Cardiac muscle cell (in vitro differentiated cells and primary cell): ENCODE measurements at places on chromosomes 5 and 9.

DNA sequence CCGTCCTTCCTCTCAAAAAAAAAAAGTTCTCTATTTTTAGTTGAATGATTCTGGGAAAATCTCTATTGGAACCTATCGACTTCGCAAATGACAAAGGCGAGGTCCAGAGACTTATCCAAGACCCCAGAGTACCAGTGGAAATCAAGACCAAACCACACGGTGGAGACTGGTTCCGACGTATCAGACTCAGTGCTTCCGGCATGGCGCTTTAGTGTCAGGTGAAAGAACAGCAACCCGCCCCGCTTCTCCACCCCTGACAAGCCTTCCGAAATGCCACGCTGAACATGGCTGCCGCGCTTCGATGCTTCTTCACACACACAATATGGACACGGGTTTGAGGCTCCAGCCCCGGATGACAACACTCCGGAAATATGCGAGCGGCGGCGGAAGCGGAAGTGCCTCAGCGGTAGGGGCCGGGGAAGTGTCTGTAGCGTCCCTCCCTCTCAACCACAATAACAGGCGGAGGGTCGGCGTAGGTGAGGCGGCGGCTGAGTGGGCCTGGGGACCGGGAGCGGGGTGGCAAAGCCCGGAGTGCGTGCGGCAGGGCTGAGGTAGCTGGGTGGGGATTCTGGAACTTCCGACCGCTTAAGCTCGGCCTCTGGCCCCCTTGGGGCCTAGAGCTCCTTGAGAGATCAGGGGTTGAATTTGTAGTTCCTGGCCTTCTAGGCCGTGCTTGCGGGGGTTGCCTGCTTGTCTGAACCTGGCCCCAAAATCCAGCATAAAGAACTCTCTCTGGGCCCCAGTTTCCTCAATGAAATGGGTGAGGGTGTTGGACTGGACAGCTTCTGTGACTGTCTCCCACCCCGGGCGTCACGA, at the start of gene FBXO38:
FBXO38 (plus strand) TSS at position 395 of the 816 bp plus-strand sequence. CDS start 10,819 bp downstream, outside the sequence.
- peak; percentile 98 for DNase-seq

GRCh38 chr9:72542917-72543316, 21.5 kb downstream of the TMC1 start:
- no peak for DNase-seq

DNA sequence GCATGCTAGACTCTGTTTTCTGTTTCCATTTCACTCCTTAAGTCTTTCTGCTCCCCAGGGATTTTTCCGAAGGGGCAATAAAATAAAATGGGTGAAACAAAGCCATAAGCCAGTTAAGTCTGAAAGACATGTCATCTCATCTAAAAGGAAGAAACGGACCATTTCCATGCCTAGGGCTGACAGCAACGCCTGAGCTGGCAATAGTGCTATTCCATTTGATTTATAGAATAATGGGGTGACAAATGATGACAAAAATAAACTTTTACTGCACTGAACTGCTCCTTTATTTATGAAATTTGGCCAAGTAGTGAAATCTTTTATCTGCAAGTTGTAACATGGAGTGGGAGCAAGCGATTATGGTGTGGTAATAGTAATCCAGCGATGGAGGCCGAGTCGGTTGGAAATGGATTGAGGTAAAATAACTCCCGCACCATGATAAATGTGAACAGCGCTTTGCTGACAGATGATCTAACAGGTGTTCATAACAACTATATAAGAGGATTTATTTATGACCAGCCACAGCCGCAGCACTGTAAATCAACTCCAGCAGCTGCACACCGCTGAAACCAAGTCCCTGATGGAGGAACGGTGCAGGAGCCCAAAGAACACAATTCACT, 219.8 kb upstream of the TBCA start:
- no peak for DNase-seq

DNA sequence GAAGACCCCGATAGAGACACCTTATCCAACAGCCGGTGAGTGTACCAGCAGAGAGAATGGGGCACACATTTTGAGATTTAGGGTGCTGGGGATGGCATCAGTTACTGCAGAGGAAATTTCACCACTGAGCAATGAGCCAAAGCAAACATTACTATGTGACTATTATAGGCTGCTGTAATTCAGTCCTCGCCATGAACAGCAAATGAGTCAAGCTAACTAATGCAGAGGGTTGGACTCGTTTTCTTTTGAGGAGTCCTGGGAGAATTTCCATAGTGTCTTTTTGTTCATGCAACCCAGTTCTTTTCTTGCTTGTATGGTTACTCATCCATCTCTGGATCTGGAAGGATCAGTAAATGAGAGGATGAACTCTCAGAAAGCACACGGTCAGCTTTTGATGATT, 323.8 kb downstream of the PSAT1 start:
- DNase-seq = no peak

- DNase-seq = no peak
These were observed 43.4 kb downstream of the ERBIN start for GRCh38 chr5:65969539-65970393.

GRCh38 chr5:62698756-62699155, 120.1 kb downstream of the LRRC70 start:
- no peak for DNase-seq

- DNase-seq = no peak
These were observed 144.7 kb downstream of the APBA1 start for GRCh38 chr9:69527454-69527853.

GRCh38 chr9:114261026-114261425, 61.9 kb upstream of the ORM1 start:
- no peak for DNase-seq

- DNase-seq = no peak
These were observed 424.0 kb downstream of the SH3GL2 start for GRCh38 chr9:18002718-18003438.

- DNase-seq = no peak
These were observed 5.0 kb upstream of the TEX48 start for GRCh38 chr9:114687034-114687433.

DNA sequence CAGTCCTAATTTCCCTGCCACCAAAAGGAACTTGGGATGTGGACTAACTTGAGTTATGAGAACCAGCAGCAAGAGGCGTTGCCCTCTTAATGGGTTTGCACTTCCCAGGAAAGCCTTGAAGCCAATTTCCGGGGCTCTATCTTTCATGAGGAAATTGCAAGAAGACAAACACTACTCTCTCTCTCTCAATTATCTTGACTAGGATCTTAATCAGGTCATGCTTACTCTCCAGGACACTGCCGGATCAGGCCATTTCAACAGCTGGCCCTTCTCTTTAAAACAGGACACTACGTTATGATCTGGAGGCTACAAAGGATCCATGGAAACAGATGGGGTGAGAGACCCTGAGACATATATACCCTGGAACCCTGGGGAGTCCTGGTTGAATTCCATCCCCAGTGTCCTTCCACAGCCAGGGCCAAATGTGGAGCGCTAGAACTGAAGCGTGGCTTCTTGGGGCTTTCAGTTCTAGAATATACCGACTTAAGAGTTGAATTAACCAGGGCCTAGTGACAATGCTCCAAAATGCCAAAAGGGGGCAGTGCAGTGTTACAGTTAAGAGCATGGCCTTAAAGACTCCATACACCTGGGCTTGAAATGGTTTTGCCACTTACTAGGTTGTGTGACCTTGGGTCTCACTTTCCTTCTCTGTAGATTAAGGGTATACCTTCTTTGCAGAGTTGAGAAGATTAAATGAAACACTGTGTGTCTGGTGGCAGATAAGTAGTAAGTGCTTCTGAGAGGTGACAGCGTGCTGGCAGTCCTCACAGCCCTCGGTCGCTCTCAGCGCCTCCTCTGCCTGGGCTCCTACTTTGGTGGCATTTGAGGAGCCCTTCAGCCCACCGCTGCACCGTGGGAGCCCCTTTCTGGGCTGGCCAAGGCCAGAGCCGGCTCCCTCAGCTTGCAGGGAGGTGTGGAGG, 21.1 kb downstream of the FAM219A start:
- peak; percentile 90 for DNase-seq

DNA sequence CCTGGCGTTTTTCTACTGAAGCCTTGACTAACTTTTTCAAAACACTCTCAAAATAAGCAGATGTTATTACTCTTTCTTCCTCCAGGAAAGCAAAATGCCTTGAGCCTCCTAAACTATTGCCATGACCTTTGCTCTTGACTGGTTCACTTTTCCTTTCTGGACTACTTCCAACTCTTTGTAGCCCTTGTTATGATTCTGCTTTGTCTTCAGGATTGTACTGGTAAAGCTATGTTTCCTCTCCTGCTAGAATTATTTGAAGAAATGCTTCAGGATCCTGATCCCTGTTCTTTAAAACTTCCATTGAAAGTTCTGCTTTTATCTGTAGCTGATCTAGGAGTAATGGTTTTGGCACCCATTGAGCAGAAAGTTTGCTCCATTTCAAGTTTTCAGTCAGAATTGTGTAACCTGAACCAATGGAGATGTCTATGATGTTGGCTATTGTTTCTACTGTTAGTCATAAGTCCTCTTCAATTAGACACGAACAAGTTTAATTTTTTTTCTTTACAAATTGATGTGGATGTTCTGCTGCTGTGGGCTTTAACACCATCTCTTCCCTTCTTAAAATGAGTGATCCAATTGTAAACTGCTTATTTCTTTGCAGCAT, 1356.4 kb downstream of the EFNA5 start:
- peak; percentile 31 for DNase-seq

GRCh38 chr5:172533058-172533398, 78.7 kb upstream of the SH3PXD2B start:
- no peak for DNase-seq

- no peak for DNase-seq
These were observed 52.5 kb downstream of the SHB start for GRCh38 chr9:38016375-38017135.

GRCh38 chr5:3844266-3844665, 248.6 kb downstream of the IRX1 start:
- no peak for DNase-seq

DNA sequence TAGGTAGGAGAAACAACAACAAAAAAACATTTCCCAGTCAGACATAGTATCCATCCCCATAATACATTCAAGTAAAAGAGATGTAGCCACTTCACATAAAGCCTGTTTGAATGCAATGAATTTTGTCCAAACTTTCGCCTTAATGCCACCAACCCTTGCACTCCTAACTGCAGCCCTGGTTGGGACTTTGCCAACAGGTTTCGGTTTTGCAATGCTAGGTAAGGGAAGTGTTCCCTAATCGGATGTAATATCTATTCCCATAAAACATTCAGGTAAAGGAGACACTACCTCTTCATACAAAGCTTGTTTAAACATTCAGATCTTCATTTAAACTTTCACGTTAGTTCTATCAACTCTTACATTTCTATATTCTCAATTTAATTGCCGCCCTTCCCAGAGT, 336.1 kb downstream of the DRD1 start:
- DNase-seq = no peak

DNA sequence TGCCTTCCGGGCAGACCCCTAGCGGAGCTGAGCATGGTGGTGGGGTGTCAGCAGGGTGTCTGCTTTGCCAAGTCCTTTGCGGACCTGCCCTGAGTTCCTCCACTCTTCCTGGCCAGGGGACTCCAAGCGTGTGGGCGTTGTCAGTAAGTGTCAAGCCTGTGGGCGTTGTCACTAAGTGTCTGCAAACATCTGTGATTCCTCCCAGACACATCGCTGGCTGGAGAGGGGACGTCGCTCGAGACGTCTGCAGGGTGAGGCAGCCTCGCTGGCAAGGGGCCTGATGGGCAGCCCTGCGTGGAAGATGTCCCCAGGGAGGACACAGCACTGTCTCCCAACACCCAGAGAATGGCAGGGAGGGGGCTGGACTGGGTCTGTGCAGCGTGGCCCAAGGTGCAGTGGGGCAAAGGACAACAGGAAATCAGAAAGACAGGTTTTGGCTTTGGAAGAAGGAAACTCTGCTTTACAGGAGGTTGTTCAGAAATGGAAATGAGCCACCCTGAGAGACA, 28.8 kb downstream of the ADAMTSL2 start:
- DNase-seq = peak; percentile 71

- DNase-seq = no peak
These were observed 53.8 kb downstream of the NFX1 start for GRCh38 chr9:33344145-33344544.

- no peak for DNase-seq
These were observed 2.6 kb downstream of the AMACR start for GRCh38 chr5:34005211-34005610.

DNA sequence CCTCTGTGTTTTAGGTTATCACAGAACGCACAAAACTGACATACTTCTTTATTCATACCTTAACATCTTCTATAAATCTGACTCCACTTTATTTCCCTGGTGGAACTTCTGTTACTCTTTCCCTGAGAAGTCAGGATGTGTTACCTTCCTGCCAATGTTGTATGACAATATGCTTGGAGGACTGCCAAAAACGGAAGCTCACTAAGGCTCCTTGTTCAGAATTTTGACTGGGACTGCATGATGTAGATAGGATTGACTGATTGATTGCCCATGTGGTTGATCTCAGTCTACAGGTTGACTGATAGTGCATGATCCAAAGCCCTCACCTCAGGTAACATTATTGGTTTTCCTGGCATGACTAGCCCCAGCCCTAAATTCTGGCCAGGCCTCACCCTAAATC, 319.4 kb downstream of the TLR4 start:
- DNase-seq = no peak

DNA sequence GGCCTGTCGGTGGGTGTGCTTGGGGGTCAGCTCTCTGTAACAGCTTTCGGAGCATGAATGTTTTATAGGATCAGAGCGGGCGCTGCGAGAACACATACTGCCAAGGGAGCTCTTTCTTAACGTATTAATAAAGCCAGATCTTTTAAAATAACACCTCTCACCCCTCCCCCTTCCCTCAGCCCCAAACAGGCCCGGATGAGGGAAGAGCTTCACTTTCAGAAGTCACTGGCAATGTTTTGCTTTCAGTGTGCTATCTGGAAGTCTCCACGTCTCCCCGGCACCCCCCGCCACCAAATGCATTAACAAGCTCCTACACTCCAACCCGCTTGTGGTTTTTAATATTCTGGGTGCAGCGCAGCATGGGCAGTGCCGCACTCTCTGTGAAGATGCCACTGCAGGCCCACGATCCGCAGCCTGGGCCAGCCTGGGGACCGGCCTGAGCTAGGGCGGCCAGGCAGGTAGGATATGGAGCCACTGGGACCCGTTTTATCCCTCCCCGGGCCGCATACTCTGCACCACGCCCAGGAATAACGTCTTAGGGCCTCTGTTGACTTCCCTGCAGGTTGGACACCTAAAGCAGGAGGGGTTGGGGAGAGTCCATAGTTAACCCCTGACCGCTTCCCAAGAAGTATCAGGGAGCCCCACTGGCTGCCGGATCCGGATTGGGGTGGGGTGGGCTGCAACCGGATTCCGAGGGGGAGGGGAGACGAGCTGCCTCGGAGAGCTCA, 12.6 kb downstream of the NR2F1 start:
- no peak for DNase-seq

DNA sequence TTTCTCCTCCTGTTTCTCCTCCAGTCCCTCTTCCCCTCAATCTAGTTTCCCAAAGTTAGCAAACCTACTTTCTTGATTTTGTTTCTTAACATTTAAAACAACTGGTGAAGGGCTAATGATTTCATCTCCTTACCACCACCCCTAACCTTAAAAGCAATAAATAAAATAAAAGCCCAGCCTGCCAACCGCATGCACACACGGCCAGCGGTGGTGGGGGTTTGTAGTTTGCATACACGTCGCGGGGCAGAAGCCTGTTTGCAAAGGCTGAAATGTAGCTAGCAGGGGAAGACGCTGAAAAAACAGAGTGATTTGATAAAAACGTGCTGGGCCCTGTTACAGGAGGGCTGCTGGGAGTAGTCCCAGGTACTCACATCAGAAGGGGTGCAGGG, 1.9 kb upstream of the DMRT2 start:
- DNase-seq = no peak

GRCh38 chr9:4298255-4299004, 1.4 kb downstream of the GLIS3 start:
- DNase-seq = no peak
